Right ventricle myocardium inferior (tissue), 1 donor: ENCODE measurements at places on chromosomes 12 and 14.
A peak's percentile ranks its signal among the peaks of the same experiment; 100 is the strongest.

- DNase-seq, result no peak
Measured at GRCh38 chr14:35949920-35950513, 123.9 kb downstream of the BRMS1L start.

DNA sequence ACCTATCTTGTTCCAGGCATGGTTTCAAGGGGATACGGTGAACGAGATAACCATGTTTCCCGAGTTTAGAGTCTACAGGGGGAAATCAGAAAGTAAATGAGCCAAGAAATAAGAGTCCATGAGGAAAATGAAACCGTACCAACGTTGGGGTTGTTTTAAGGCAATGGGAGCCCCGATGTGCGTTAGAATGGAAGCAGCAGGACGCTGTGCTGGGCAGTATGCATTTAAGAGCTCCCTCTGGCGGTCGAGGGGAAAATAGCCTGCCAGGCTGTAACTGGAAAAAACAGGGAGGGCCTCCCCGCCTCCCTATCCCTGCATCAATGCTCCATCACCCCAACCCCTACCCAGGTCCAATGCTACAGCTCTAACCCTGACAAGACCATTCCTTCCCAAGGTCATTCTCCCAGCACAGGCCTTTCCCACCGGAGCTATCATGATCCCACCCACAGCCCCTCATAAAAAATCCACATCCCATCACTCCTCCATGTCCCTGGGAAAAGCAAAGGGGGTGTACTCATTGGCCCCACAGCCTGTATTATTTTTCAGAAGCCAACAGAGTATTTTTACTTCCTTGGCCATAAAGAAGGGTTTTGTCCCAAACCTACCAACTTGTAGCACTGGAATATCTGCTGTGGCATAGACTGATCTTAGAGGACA, 226.3 kb upstream of the NOS1 start:
- DNase-seq, result peak; percentile 72

- no peak for DNase-seq
Measured at GRCh38 chr12:53591301-53592206, 34.6 kb downstream of the ATF7 start.

- no peak for DNase-seq
Measured at GRCh38 chr14:31449971-31450610, 7.2 kb downstream of the DTD2 start.

DNA sequence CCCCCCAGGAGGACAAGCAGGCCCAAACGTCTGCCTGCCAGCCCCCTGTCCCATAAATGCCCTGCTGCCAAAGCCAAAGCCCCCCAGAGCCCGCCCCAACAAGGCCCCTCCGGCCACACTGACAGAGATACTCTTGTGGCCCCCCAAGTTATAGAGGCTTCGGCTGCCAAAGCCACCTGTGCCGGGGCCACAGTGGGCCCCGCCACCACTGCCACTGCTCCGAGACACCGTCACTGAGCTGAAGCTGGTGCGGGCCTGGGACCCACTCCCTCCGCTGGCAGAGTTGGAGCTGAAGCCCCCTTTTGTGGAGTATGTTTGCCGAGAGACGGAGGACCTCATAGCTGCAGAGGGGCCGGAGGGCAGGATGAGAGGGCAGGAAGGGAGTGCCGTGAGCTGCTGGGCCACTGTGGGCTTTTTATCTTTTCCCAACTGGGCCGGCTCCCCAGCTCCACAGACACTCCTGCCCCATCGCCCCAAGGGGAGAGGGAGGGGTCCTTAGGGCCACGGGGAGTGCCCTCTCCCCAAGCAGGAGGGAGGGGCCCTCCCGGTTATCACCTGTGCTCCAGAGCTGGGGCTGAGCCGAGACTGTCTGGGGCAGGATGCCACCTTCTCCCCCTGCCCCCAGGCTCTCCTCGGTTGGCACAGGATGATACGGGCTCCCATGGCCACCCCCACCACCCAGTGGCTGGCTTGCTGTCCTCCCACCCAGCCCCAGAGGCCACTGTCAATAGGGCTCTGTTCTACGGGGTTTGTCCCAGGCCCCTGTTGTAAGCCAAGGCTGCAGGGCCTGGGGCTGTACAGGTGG, at the start of gene KRT79:
TSS of gene KRT79 (minus strand) at position 390 of the 805 bp plus-strand sequence. CDS start at position 339, 51 bp downstream.
- DNase-seq, result no peak

DNA sequence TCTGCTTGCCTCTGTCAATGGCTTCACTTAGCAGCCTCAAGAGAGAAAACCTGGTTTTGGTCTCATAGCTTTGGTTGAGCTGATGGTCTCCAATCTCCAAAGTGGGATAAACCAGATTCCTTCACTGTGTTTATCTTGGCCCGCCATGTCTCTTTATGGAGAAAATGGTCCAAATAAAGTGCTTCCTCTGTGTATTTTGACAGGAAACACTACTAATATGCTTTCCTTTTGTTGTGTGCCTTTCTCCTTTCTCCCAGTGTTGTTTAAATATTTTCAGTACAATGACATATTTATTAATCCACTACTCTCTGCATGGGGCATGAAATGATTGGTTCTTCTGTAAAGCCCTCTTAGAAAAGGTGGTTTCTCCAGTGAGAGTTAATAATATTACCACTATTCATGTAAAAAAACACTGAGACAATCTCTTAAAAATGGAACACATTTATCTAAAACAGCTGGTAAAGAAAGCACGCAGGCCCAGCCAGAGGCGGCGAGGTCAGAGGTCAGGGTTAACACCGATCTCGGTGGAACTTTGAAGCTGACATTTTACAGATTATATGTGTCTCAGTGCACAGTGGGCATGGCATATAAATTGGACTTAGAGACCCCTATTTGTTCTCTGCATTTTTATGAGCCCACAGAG, 24.2 kb downstream of the TMEM30B start:
- DNase-seq, result no peak

DNA sequence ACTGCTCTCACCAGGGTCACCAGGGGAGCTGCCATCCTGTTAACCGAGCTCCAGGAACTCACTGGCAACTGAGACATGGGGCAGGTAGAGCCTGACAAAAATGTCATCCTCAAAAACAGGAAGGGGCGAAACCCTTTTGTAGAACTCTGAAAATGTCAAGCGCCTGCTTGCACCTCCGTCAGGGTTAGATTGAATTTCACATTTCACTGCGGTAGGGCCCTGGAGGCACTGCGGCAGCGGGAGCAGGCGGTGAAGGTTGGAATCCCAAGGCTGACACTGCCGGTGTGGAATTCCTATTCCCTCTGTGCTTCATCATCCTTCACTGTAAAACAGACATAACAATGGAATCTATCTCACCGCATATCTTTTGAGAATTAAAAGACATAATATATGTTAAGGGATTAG, 142.8 kb upstream of the TMCC3 start:
- DNase-seq, result no peak

DNA sequence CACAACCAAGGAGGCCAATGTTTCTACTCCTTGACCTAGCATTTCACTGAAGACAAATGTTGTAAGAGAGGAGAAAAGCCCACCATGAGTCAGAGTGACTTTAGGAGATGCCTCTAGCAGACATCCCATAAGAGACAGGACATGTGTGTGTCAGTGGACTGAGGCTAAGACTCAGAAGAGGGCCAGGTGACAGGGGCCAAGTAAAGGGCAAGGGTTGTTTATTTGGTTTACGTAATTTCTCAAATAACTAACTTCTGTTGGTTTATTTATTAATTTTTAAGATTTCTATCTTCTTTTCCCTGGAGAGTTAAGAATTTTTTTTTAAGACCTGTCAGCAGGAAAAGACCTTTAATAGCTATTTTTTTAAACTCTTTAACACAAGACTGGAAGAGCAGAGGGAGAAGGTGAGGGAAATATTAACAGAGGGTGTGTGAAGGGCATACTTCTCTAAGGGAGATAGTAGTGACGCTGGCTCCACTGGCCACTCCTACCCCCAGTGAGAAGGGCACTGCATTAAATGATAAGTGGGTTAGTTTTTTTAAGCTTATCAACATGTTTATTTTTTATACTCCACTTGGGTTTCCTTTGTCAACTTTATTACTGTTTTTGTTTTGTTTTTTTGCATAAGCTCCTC, 3.4 kb downstream of the PNP start:
- no peak for DNase-seq

DNA sequence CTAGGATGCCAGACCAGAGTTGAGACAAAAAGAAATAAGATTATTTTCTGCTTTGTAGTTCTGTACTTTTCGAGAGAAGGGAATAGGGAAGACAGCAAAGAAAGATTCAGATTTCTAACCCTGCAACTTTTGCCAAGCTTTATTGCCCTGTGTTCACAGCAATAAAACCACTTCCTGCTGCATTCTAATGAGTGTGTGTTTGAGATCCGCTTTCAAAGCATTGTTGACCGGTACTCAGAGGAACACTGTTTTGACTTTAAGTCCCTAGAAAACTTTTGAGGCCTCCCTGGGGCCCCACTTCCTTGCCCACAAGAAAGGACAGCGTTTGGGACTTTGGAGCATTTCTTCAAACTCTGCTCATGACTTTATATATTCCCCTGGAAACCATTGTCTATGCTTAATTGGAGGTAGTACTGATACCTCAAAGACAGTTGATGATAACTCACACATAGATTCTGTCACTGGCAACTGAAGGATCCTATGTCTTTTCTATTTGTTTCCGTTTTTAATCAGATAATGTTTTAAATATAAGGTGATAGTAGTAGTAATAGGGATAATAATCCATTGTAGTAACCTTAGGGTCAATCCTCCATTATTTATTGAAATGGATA, 1.3 kb downstream of the RNASE6 start:
- no peak for DNase-seq

GRCh38 chr12:31589598-31589903, 1.4 kb downstream of the DENND5B start:
- peak; percentile 85 for DNase-seq

- DNase-seq, result peak; percentile 87
Measured at GRCh38 chr14:69151458-69152180, 1.3 kb downstream of the DCAF5 start.

DNA sequence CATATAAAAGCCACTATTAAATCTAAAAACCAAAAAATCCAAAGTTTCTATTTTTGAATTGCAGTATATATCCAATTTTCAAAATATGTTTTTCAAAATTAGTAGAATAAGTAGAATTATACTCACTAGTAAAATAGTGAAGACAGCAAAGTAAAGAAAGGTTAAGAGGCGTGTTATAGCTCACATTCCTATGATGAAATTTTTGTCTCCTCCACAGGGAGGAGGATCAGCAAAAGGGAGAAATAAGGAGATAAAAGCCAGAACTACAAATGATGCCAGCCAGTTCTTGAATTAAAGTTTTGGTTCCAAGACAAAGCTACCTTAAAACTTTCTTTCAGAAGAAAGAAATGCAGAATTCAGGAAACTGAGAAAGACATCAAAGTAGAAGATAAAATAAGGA, 50.0 kb downstream of the C2CD5 start:
- no peak for DNase-seq

- no peak for DNase-seq
Measured at GRCh38 chr12:49969027-49969426, 3.7 kb upstream of the AQP6 start.

- no peak for DNase-seq
Measured at GRCh38 chr12:13288937-13289652, 92.6 kb downstream of the EMP1 start.

GRCh38 chr14:83714151-83714550, 1815.8 kb upstream of the FLRT2 start:
- DNase-seq, result no peak

DNA sequence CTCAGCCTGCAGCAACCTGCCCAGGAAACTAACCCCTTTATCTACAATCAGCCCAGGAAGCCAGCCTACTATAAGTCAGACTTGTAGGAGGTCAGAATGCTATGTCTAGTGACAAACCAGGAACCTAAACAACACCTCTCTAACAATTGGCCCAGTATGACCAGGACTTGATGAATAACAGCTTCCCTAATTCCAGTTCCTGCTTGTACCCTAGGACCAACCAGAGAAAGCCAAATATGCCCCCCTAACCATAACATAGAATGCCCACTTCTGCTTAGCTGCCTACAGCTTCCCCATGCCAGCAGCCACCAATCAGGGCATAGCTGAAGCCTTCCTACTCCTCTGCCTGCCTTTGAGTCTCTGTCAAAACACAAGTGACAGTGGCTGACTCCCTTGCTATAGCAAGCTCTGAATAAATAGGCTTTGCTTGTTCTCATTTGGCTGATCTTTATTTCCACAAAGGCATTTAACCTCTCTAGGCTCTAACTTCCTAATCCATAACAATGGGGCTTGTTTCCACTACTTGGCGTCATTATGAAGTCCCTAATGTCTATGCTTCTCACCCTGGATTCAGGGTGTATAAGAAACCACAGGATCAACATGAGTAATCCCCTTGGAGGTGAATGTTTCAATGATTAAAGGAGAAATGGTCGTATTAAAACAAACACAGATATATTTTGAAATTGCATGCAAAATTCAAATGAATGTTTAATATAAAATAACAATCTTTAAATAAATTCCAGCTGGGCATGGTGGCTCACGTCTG, 220.2 kb downstream of the ANO6 start:
- peak; percentile 66 for DNase-seq
